SK-MEL-5 (cell line): ENCODE measurements at places on chromosomes 2 and 18.

- no peak for DNase-seq
Observed at GRCh38 chr2:220512419-220512818, 885.0 kb downstream of the SLC4A3 start.

GRCh38 chr2:194822657-194823056, 834.4 kb upstream of the SLC39A10 start:
- DNase-seq = no peak

- DNase-seq = no peak
Observed at GRCh38 chr2:237479747-237480146, 7.3 kb upstream of the MLPH start.

DNA sequence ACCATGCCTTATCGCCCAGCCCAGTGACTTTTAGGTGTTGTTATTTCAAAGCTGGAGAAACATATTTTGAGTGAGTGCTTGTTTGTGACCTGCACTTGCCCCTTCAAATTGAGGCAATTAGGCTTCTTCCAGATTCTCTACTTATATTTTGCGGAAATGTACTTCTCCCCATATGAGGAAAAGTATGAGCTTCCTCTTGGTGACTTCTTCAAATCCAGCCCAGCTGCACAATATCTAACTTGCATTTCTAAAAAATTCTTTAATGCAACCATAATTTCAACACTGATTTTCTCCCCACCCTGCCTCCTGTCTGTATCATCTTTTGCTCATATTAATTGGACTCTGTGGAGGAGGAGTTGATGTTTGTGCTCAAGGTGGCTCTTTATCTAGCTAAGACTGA, 391.2 kb upstream of the POU3F3 start:
- no peak for DNase-seq

- DNase-seq = peak; percentile 60
Observed at GRCh38 chr2:160493227-160494028, at the start of gene RBMS1. TSS of gene RBMS1 (minus strand) at chr2:160493807. CDS start at chr2:160493363, 444 bp downstream.

- DNase-seq = no peak
Observed at GRCh38 chr2:124584615-124585014, 559.5 kb downstream of the CNTNAP5 start.
